HCEC 1CT (cell line): ENCODE measurements at places on chromosomes 4 and X.

GRCh38 chrX:87370865-87371264, 146.7 kb upstream of the KLHL4 start:
- DNase-seq: no peak

DNA sequence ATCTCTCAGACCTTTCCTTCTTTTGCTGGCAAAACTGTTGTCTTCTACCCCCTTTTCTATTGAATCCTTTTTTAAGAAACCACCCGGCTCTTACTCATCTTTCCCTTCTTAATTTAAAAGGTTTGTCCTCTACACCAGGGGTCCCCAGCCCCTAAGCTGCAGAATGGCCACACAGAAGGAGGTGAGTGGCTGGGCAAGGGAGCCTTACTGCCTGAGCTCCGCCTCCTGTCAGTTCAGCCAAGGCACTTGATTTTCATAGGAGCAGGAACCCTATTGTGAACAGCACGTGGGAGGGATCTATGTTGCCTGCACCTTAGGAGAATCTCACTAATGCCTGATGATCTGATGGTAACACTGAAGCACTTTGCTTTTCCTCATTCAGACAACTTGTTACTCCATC, 726.3 kb upstream of the INTU start:
- DNase-seq: no peak

DNA sequence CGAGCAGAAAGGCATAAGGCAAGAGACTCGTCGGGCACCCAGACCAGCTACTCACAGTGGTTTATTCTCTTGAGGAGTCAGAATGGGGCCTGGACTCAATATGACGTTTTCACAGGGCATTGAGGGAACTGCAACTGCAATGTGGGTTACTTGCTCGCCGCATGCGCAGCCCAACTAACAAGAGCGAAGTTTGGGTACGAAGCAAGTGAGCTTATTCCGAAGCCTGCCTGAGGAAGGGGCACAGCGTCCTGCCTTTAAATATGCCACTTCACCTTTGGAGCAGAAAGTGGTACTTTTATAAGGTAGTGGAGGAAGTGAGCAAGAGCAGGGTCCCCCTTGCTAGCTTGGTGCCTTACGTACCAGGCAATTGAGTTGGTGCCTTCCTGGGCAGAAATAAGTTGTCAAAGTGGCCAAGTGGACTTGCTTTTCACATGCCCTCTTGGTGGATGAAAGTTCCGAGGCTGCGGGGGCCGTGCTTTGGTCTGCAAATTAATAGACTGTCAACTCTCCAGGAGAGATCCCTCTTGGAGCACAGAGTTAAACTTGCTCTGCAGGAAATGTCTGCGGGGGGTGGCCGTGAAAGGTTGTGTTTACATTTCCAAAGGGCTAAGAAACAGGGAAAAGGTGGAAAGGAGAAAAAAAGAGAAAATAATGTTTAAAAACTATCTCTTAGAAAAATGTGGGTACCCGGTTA, 480.4 kb downstream of the TRIML1 start:
- no peak for DNase-seq

DNA sequence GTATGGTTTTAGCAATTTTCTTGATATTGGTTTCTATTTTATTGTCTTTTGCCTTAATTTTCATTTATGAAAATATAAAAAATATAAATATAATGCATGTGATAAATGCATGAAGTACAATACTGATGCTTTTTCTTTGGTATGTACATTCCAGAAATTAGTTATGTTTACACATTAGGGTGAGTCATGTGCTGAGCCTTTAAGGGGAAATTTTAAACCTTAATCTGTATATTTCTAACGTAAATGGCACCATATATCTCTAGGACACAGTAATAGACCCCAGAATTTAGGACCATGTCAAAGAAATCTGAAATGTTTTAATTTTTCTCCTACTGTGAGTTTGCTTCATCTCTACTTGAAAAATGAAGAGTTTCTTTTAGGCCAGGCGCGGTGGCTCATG, 117.8 kb upstream of the SPRY1 start:
- DNase-seq: peak; percentile 3

GRCh38 chr4:14916554-14917297, 85.6 kb upstream of the CPEB2 start:
- DNase-seq: peak; percentile 56

DNA sequence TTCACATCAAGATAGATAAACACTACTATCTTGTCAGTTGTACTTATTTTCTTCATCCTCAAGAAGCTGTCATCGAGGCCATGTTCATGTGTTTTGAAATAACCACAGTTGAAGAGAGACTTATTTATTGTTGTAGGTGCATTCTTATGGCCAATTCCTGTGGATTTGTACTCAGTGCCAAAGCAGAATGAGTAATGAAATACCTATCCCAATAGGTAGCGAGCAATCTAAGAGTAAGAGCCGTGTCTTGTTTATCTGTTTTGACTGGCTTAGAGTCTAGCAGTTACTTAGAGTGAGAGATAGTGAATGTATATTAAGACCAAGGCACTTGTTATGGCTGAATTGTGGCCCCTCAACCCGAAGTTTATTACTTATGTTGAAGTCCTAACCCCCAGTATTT, 631.0 kb upstream of the SPANXN1 start:
- no peak for DNase-seq

GRCh38 chr4:129998436-129999150, 902.6 kb downstream of the C4orf33 start:
- no peak for DNase-seq

GRCh38 chr4:109608879-109609278, 48.8 kb downstream of the MCUB start:
- no peak for DNase-seq

- peak; percentile 15 for DNase-seq
Measured at GRCh38 chr4:174193438-174194374, 89.8 kb downstream of the FBXO8 start.
